ENCODE measurements at places on chromosomes 12 and 14.

DNA sequence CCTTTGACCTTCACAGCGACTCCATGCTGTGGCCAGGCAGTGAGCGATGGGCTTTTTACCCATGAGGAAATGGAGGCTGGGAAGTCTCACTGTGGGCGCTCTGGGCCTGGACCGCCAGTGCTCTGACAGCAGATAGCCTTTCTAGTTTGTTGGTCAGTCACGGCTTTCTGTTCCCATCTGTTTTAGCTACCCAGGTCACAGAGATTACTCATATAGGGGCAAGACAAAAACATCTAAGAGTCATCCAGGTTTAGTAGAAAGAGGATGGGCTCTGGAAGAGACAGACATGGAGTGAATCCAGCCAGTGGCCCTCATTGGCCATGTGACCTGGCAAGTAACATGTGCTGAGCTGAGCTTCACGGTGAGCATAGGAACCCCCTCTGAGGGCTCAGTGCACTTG lies 68.6 kb downstream of the MARK3 start:
- no peak for DNase-seq

DNA sequence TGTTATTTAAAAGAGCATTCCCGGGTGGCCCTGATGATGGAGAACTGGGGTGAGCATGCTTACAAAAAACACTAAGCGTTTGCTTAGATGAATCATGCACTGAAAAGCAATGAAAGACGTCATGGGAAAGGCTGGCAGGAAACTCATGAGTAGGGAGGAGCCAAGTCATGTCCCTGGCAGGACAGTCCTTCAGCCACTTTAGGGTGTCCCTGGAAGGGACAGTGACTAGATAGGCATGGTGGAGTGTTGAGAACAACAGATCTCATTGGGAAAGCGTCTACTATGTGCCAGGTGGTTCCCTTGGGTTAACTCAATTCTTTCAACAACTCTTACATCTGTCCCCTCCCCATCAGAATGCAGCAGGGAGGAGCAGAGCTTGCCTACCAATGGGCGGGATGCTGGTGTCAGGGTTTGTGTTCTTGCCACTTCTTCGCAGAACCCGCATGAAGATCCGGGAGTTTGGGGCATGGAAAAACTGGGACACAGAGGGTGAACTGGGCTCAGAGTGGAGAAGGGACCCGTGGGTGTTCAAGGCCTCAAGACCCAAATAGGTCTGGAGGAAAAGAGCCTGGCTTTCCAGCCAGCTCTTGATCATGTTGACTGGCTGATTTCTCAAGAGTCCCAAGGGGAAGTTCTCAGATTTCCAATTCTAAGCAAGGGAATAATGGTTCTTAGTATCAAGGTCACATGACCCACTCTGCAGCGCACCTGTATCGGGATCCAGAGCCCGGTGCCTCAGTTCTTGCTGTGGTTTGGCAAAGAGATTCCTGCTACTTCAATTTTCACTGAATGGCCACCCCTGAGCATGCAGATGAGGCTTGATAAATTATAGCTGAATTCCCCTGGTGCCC lies 653.9 kb upstream of the TBX3 start:
- DNase-seq: no peak

- DNase-seq: no peak
These were observed 21.6 kb downstream of the TRPV4 start for GRCh38 chr12:109811624-109811995.

DNA sequence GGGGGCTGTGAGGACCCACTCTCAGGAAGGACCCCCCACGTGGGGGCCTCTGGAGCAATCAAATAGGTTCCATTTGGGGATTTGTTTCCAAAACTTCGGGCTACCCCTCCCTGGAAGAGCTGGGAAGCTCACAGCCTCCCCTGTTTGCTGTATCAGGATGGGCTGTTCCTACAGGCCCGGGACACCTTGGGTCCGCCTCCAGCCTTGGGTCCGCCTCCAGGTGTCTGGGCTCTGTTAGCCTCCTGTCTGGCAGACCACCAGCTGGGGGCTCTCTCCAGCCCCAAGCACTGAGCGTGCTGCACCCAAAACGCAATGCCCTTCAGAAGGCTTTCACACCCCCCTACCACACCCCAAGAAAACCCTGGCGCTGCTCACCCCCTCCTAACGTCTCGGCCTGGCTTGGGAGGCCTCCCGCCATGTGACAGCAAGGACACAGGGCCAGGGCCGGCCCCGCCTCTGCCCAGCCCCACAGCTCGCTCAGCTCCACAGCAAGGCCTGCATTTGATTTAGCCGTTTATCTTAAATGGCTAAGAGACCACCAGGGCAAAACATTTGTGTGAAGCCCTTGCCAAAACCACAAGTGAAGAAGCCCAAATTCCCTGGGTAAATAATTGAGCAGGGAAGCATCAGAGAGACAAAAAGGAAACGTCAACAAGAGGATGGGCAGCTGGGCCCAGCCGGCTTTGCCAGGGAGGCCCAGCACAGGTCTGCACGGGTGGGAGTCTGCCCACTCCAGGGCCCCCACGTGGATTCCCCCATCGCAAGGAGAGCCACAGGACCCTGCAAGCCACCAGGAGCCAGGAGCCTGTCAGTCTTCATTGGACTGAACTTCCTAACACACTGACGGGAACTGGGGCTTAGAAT lies 39.9 kb downstream of the BCL11B start:
- no peak for DNase-seq

GRCh38 chr14:61178226-61179060 lies 102.7 kb downstream of the TMEM30B start:
- DNase-seq: peak; percentile 38

DNA sequence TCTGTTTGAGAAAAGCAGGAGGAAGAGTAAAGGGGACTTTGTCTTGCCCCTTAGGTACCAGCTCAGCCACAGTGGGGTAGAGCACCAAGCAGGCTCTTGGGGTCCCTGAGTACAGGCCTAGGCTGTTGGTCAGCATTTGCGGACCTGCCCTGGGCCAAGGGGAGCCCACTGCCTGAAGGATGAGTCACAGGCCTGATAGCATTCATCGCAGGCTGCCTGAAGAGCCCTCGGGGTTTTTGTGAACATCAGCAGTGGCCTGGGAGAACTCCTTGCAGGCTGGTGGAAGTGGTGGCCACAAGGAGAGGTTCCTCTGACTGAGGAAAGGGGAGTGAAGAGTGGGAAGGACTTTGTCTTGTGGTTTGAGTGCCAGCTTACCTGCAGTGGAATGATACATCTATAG lies 25.0 kb upstream of the P2RX7 start:
- no peak for DNase-seq

DNA sequence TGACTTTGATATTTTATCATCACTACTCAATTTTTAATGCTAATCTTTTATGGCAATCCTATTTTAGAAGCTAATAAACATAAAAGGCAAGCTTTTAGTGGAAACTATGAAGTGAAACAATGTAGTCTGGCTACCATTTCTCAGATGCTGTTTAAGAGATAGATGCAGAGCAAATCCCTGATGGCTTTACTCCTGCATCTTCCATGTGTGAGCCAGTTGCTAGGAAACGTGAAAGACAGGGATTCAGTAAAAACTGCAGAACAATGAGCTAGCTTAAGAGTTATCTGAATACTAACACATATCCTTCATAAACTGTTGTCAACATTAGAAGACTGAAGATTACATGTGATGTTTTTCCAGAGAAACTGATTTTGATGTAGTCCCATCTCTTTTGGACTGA lies 112.6 kb downstream of the SLC2A13 start:
- no peak for DNase-seq

GRCh38 chr12:42961395-42961794 lies 371.8 kb upstream of the PRICKLE1 start:
- DNase-seq: no peak

DNA sequence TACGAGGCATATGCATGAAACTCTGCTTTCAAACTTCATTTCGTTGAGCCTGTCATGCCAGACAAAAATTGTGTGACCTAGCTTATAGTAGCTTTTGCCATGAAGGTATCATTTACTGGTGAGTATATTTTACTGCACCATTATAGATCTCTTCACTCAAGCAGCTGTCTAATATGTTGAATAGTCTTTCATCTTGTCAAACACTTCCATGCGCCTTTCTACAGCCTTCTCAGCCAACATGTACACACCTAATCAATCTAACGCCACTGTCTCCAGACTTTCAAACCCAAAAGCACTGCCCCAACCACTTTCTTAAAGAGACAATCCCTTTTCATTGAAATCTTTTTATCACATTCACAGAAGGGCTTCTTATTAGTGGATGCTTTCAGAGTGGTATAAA lies 757.4 kb downstream of the VRK1 start:
- DNase-seq: no peak

DNA sequence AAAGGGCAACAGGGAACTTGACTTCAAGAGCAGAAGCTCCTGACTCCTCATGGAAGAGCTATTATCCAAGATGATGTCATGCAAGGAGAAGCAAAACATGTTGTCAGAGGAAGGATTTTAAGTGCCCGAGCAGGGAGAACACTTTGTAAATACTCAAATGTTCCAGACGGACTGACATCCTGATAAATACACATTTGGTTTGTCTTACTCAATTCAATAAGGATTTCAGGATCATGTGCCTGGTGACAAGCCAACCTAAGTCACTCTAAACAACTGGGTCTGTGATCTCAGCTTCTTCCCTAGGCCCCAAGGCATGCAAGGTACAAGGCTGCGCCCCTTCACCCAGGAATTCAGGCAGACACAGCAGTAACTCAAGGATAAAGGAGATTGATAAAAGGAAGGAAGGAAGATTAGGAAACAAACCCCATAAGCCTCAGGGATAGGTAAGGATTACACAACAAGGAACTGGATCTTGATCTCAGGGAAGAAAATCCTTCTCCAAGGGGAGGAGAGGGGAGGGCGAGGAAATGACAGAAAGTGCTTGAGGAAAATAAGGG lies 26.8 kb upstream of the CEBPE start:
- DNase-seq: no peak

DNA sequence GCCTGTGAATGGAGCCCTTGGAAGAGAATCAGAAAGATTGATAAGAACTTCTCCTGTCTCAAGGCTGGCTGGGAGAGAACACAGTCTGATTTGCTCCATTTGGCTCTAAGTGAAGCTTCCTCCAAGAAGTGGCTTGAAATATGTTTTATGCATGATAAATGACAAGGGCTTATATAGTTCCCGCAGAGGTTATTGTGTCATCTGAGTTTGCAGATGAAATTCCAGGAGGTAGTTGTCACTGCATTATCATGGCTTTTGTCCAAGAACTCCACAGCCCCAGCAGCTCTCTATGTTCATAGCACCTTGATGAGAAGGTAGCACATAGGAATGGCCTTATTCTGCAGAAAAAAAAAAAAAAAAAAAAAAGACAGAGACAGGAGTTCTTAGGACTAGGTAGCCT lies 108.5 kb downstream of the DACT1 start:
- DNase-seq: no peak

DNA sequence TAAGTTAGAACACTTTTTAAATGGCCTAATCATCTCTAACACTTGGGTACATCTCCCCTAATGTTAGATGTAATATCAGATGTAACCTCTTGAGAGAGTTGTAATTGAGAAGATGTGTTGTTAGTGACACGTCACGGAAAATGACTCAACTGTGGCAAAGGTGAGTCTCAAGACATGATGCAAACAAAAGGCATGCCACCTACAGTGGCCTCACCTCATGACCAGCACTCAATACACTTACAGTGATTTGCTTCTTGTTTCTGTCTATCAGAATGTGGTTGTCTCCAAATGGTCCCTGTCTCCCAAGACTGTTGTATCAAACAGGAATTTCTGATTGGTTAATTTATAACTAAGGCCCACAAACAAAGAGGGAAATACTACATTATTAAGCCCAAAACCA lies 91.2 kb downstream of the SLC25A21 start:
- DNase-seq: no peak

DNA sequence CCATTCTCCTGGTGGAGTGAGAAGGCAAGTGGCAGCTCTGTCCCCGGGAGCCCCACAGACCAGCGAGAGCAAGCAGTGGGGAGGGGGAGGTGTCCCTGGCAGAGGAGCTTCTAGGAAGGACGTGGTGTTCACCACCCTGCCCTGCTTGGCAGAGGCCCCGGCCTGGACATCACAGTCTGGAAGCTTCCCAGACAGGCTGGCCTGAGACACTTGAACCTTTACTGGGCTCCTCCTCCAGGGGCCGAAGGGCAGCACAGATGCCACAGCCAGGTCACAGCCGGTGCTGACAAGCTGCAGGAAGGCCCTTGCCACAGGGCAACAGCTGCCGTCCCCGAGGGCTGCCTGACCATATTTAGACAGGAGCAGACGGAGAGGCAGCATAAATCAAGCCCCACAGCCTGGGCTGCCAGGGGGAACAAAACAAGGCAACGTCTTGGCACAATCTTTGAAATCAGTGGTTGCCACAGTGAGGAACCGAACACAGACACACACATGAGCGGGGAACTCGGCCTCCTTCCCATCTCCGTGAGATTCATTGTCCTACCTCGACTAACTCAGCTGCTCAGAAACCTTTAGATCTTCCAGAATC lies 28.5 kb downstream of the PRIMA1 start:
- no peak for DNase-seq

- DNase-seq: no peak
These were observed 120.1 kb upstream of the NPAS3 start for GRCh38 chr14:32818581-32818980.

DNA sequence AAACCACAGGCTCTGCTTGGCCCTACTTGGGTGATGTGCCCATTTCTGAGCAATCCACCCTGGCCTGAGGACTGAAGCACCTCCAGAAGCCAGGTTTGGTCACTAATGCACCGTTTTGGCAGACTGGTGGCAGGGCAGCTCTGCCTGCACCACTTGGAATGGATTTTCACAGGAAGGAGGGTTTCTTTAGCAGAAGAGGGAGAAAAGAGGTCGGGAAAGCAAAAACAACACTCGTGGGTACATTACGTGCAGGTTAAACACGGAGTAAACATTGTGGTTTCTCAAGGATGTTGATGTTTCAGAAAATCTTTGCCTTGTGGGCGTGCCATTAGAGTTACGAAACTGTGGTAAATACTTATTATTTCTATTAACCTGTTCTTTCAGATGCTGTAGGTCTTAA lies 70.8 kb downstream of the KCNA5 start:
- no peak for DNase-seq

GRCh38 chr12:96197503-96198272 lies 3.5 kb downstream of the ELK3 start:
- no peak for DNase-seq

- no peak for DNase-seq
These were observed 61.9 kb upstream of the CMKLR1 start for GRCh38 chr12:108400900-108401480.

DNA sequence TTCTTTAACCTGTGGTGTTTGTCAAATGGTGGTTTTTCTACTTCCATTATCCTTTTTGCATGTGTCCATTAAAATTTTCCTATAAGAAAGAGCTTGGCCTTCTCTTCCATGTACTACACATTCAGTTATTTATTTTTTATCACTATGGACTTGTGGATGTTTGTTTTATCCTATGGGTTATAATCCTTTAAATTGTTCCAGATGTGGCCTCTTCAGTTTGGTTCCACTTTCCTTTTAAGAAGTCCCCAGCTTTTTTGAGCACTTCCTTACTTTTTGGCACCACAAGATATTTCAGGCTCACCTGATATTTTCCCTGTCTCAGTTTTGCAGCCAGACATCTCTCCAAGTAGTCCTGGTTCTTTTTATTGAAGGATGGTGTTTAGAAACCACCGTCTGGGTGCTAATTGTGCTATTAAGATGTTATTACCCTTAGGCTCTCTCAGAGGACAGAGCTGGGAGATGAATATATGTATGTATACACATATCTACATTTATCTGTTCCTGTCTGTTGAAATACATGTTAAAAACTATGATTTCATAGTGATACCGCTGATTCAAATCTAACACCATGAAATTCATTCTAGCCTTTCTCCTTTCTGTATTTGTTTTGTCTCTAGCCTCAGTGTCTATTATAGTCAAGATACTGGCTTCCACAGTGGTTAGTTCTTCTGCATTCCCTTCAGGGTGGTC lies 408.5 kb upstream of the RGS6 start:
- no peak for DNase-seq

- peak; percentile 52 for DNase-seq
These were observed 102.7 kb upstream of the TBX5 start for GRCh38 chr12:114508529-114509129.

GRCh38 chr12:80912901-80913770 lies 24.6 kb downstream of the LIN7A start:
- DNase-seq: no peak
